ENCODE measurements at places on chromosomes 1 and 21.

DNA sequence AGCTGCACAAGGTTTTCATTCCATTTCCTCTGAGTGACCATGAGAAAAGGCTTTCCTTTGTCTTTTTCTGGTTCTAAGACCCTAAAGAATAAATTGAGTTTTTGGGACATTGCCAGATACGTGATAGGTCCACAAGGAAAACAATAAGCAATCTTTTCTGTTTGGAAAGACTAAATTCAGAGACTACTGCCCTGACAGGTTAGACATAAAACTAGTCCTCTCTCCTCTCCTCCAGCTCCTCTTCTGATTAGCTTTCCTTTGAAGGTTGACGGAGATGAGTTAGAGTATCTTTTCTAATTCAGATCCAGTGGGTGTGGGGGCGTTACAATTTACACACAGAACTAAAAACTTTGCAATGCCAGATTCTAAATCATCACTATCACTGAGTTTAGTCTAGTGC is 57.8 kb upstream of the C1orf53 start:
- no peak for DNase-seq

GRCh38 chr21:25464275-25464674 is 143.0 kb downstream of the MRPL39 start:
- no peak for DNase-seq

DNA sequence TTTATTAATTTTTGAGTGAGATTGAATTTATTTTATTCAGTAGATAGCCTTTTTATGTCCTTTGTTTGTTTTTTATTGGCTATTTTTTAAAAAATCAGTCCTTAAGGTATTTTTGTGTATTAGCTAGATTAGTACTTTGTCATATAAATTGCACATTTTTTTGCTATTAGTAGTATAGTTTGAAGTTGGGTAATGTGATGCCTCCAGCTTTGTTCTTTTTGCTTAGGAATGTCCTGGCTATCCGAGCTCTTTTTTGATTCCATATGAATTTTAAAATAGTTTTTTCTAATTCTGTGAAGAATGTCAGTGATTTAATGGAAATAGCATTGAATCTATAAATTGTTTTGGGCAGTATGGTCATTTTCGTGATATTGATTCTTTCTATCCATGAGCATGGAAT is 80.4 kb downstream of the MAN1A2 start:
- DNase-seq, result no peak

GRCh38 chr1:61448914-61449313 is 276.0 kb downstream of the TM2D1 start:
- DNase-seq, result no peak

- no peak for DNase-seq
Observed at GRCh38 chr1:184082541-184083415, 31.2 kb downstream of the TSEN15 start.

DNA sequence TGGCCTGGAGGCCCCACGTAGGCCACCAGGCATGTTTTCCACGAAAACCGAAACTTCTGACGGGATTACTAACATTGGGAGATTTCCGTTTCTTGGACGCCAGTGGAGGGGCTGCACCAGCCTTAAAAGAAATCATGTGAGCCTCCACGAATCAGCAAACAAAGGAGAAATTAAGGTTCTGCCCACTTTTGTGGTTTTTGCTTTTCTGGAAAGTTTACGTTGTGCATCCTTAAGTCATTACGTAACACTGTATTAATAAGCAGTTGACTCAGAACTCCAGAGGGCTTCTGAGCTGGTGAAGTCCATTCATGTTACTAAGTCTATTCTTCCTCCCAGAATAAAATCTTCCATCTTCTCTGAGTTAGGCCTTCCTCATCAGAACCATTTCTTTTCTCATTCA is 168.5 kb downstream of the PSMG1 start:
- no peak for DNase-seq

DNA sequence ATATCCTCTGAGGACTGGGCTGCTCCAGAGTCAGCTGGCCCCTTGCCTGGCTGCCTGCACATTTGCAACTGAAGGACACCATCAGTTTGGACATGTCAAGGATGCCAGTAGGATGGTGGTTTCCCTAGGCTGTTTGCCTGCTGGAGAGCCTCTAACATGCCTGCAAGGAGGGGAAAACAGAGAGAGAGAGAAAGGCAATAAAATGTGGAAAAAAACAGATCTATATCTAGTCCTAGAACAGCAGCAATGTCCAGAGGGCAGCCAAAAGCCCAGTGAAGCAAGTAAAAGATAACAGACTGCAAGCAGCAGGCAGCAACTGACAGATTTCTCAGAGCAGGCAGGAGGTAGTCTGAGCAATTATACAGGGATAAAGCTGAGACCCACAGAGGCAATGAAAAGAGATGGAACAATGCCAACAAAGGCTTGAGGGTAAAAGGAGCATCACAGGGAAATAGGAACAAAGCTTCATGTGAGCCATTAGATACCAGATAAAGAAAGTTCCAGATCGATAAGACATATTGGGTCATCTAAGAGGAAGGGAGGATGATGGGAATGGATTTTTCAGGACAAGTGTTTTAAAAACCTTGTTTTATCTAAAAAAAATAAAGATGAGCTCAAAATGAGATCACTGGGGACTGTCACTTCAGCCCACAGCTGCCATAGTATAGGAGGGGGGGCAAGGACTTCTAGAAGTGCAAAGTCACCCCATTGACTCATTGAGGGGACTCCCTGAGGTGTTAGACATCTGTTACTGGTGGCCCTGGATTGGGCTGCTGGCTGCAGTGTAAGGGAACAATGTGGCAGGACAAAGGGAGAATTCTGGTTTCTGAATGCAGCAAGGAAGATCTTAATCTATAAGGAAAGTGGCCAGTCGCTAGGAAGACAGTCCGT is 38.6 kb upstream of the GADD45A start:
- DNase-seq, result no peak

DNA sequence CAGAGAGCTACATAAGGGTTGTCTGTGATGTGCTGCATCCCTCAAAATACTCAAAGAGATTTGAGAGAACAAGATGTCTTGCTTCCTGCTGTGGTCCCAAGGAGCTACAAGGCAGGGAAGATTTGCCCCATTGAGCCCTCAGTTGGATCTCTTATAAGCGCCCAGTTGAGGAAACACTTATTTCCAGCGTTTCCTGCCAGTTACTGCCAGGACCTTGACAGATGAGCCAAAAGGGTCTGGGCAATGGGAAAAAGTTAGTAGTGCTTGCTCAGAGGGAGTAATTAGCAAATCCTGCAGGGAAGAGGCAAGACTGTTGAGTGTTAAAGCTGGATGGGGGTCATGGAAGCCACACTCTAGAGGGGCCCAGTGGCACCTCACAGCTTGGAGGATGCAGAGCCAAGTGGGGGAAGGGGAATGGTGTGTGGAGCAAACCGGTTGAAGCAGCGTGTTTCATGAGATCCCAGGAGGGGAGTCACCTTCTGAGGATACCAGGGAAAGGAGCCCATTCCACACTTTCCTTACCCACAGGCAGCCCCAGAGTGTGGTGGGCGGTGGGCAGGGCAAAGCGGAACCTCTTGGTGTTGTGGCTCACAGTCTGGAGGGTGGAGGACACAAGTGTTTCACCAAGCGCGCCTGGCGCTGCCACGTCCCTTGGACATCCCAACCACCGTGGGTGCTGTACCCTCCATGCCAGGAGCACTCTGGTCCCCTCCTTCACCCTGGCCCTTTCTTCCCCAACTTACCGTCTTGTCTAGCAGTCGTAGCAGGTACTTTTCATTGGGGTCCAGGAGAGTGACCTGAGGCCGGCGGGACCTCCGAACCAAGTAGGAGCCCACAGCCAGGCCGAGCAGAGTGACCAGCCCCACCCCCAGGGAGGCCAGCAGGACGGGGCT is 805 bp downstream of the CYB5R1 start:
- DNase-seq, result no peak

DNA sequence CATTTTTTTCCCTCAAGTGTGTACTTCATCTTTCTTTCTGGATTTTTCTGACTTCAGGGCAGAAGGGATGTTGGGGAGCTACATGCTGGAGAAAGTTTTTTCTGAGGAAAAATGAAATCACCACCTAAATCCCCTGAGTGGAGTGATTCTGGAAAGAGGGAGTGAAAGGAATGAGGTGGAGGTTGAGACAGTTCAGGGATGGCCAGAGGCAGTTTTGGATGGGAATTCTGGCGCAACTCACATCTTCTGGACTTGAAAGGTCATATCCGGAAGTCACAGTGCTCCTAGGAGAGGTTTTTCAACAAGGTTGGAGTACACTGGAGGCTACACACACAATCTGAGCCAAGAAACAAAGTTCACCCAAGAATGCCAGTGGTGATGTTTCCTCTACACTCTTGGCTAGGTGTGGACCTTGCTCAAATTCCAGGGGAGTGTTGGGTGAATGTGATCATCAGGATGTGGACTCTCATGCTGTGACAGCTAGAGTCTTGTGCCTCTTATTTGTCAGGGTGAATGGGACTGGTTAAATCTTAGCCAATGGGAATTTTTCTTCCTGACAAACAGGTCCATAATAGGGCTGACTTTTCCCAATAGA is 161.5 kb downstream of the HLX start:
- DNase-seq, result no peak

DNA sequence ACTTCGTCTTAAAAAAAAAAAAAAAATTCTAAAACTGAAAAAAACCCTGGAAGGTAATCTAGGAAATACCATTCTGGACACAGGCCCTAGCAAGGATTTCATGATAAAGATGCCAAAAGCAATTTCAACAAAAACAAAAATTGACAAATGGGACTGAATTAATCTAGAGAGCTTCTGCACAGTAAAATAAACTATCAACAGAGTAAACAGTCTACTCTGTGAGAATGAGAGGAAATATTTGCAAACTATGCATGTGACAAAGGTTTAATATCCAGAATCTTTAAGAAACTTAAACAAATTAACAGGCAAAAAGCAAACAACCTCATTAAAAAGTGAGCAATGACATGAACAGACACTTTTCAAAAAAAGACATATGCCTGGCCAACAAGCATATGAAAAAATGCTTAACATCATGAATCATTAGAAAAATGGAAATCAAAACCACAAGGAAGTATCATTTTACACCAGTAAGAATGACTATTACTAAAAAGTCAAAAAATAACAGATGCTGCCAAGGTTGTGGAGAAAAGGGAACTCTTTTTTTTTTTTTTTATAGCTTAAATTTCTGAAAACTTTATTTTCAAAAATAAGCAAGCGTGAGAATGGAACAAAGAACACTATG is 29.4 kb upstream of the RNPC3 start:
- DNase-seq, result no peak

GRCh38 chr1:150009604-150010392 is 728 bp downstream of the OTUD7B start:
- DNase-seq, result no peak
